ENCODE measurements at places on chromosomes 12 and 14. TPM values are rescaled to one million over a fixed set of nuclear protein-coding genes. Genes with fewer than 3 reads are reported as not detected.

PLCZ1 gene
- polyA plus RNA-seq: not detected

GRCh38 chr12:3920351-3921150 lies 47.4 kb upstream of the PARP11 start:
- no peak for DNase-seq

FGD4 gene
- polyA plus RNA-seq: 1.0 TPM

DNA sequence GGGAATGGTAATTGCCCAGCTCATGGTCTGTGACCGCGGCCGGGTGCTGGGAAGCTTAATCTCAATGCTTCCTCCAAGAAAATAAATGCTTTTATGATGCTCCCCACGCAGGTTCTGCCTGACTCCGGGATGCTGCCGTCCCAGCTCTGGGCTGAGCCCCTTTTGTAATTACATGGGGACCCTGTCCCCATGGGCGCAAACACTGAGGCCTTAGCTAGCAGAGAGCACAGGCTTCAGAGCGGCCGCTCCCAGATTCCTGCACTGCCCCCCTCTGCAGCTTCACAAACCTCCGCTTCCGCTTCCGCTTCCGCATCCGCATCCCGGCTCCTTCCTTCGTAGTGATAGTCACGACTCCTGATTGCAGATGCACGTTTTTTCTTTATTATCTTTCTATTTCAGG lies 129.5 kb downstream of the KIF26A start:
- DNase-seq: peak; percentile 75

GRCh38 chr14:72629534-72629933 lies 264.4 kb downstream of the DPF3 start:
- DNase-seq: no peak

DNA sequence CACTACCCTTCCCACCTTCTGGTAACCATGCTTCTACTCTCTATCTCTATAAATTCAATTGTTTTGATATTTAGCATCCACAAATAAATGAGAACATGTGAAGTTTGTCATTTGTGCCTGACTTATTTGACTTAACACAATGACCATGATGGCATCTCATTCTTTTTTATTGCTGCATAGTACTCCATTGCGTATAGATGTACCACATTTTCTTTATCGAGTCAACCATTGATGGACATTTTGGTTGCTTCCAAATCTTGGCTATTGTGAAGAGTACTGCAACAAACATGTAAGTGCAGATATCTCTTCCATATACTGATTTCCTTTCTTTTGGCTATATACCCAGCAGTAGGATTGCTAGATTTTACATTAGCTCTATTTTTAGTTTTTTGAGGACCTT lies 73.6 kb downstream of the PTPRQ start:
- no peak for DNase-seq

- no peak for DNase-seq
Measured at GRCh38 chr12:114006482-114007425, 40.6 kb upstream of the RBM19 start.

DNA sequence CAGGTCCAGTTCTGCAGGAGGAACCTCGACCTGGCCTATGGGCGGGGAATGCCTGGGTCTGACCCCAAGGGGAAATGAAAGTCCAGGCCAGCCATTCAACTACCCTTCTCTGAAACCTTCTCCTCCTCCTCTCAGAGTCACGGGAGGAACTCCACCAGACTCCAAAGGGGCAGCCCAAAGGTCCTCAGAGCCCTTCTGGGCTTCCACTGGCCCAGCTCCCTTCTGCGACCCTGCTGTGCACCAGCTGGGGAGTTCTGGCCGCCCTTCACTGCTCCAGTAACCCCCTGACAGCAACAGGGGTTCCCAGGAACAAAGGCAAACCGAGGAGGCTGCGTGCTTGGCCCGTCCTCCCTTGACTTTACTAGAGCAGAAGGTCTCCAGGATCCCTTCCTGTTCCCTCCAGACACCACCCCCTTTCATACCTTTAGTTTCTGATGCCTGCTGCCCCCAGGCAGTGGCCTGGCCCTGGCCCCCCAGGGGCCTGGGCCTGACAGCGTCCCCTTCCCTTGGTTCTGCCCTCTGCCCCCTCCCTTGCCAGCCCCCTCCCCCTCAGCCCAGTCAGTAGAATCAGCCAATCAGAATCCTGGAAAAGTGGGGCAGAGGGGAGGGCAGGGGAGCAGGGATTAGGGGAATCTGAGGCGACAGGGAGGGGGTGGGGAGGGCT lies 850 bp upstream of the ZNF385A start:
- peak; percentile 75 for DNase-seq

DNA sequence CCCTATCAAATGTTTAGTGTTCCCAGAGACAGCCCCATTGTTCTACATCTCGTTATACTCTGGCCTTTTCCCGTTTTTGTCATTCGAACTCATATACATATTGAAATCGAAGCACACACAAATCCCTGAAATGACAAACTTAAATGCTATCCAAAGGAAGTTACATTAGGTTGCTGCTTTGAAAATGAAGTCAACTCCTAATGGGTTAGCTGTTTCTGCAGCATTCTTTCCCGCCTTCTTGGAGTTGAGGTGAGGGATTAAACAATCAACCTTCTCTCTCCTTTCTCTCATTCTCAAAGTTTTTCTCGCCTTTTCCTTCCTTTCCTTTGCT lies 642 bp upstream of the PHC1 start:
- DNase-seq: no peak

GRCh38 chr14:96077983-96078624 lies 38.9 kb downstream of the C14orf132 start:
- peak; percentile 18 for DNase-seq

SLC5A8 gene
- not detected for polyA plus RNA-seq

DNA sequence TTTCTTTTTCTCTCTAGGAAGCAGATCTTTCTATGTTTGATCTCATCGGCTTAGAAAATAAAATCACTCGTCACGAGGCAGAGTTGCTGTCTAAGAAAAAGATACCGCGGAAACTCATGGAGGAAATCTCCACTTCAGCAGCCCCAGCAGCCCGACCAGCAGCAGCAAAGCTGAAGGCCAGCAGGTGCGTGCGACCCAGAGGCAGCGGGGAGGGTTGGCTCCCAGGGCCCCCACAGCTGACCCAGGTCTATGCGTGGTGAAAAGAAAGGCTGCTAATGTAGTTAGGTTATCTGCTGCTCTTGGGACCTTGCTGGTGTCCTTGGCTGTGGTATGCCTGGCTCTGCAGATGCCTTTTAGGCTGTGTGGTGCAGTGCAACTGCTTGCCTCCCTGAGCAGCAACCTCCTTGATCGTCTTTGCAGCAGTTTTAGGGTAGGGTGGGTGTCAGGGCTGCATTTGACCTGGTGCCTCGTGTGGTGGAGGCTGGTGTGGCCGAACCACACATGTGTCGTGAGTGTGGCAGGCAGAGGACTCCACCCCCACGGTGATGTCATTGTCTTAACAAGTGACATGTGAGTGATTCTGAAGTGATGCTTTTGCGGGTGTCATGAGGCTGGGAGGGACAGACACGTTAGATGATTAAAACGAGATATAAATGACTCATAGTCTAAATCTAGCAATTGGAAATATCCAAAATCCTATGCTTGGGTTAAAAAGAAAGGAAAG lies 68.6 kb downstream of the EP400 start:
- DNase-seq: no peak

C12orf56 gene
- polyA plus RNA-seq: 0.03 TPM

- DNase-seq: no peak
Measured at GRCh38 chr14:71063351-71063750, 156.1 kb downstream of the PCNX1 start.

- DNase-seq: peak; percentile 92
Measured at GRCh38 chr12:4164559-4165558, 108.7 kb upstream of the CCND2 start.

DNA sequence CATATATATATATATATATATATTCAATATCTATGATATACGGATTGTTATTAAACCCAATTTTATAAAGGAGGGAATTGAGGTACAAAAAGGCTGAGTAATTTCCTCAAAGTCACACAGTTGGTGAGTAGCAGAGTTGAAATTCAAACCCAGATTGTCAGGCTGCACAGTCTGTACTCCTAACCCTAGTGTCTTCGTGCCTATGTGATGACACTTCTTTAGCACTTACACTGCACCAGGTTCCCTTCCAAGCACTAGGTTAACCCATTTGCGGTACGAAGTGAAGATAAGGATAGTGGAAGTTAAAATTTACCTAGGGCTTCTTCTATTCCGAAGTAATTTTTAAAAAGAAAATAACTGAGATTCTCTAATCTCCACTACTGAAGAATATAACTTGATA lies 125.1 kb upstream of the TSPAN8 start:
- no peak for DNase-seq

DNA sequence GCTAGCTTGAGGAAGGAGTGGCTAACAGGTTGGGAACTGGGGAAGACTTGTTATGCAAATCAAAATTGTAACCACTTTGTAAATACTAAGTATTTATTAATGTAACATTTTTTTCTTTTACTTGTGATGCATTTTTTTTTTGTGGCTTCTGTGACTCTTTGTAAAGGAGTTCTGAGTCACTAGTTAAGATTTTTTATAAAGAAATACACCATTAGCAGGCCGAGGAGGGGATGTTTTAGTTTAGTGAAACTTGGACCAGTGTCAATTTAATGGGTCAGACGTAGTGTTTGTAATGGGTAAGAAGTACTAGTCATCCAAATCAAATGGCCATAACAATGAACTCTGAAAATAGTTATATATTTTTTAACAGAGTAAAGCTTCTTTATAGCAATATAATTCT lies 43.1 kb downstream of the AKAP6 start:
- no peak for DNase-seq

GRCh38 chr14:21840765-21841164 lies 167.1 kb upstream of the OR4E1 start:
- no peak for DNase-seq

LRRC10 gene
- polyA plus RNA-seq: not detected

GRCh38 chr14:74476107-74476506 lies 17.0 kb downstream of the NPC2 start:
- no peak for DNase-seq

RNASE3 gene
- 2.4 TPM for polyA plus RNA-seq

LMNTD1 gene
- polyA plus RNA-seq: not detected

- no peak for DNase-seq
Measured at GRCh38 chr12:46663318-46663717, 162.5 kb downstream of the SLC38A4 start.

- DNase-seq: peak; percentile 79
Measured at GRCh38 chr14:101927859-101928258, 36.5 kb upstream of the DYNC1H1 start.

DNA sequence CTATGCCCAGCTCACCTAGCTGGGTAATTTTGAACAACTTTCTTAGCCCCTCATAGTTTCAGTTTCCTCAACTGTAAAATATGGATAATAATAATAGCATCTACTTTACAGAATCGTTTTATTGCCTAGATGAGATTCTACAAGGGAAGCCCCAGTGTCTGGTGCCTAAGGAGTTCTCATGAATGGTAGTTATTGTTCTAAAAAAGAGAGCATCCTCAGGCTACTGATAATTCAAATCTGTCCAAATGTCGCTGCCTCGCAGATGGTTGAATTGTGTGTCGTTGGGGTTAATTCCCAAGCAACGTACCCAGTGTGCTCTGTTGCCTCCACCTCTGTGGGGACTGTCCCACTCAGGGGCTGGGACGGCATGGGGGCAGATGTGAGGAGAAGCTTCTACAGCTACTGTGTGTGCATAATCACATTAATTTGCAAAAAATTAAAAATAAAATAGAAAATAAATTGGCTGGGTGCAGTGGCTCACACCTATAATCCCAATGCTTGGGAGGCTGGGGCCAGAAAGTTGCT lies 71.6 kb upstream of the CEP83 start:
- no peak for DNase-seq

LIN7A gene
- 2.2 TPM for polyA plus RNA-seq

DNA sequence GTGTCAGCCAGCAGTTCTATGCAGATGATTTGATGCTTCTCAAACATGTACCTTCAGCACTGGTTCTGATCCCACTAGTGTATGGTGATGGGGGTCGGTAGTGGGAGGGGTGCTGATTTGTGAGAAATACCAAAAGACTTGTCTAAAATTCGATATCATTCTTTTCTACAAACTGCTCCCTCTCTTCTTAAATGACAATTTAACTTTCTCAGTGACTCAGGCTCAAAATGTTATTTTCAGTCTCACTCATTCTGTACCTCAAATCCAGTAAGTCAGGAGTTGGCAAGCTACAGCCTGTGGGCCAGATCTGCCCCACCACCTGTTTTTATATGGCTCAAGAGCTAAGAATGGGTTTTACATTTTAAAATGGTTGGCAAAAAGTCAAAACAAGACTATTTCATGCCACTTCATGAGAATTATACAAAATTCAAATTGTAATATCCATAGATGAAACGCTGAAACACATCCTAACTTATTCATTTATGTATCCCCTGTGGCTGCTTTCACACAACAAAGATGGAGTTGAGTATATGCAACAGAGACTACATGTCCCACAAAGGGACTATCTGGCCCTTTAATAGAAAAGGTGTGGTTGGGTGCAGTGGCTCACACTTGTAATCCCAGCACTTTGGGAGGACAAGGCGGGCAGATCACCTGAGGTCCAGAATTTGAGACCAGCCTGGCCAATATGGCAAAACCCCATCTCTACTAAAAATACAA lies 6.6 kb upstream of the NOP2 start:
- no peak for DNase-seq

WSCD2 gene
- polyA plus RNA-seq: 0.16 TPM

DNA sequence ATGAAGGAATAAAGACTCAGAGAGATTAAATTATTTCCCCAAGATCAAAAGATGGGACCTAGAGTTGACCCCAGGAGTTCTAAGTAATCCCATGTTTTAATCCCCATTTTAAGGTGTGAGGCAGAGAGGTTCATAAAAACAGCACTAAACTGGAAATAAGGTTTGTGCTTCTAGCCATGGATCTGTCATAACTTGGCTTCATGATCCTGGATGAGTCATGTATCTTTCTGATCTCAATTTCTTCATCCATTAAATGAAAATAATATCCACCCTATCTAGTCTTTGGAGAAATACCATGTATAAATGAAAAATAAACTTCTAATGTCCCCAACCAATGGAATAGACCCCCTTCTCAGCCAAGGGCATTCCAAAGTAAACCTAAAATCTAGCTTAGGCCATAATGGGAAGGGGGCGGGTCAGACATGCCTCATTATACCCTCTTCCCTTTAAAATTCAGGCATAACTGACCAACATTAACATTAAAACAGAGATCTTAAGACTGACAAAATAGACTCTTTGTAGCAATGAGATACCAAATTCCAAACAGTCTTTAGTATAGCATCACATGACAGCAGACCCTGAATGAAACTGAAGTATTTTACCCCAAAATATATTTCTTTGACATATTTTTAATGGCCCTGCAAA lies 47.8 kb downstream of the SLC41A2 start:
- no peak for DNase-seq

DNA sequence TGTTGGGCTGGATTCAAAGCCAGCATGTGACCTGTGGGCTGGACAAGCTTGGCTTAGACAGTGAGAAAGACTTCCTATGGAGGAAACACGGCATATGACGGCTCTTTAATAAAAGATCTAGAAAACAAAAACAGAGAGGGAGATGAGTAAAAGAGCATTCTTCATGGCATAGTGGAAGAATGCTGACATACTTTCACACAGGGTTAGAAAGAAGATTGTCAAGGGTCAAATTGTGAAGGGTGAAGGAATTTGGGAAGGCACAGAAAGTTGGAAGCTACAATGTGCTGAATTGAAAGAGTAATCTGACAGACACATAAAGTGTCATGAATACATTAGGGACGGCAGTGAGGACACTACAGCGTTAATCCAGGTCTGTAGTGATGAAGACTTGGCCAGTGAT lies 63.4 kb downstream of the GALNT4 start:
- DNase-seq: no peak

All from spleen (tissue), 13 donors.